WTC11 (cell line): ENCODE measurements at places on chromosomes 6 and 20.

DNA sequence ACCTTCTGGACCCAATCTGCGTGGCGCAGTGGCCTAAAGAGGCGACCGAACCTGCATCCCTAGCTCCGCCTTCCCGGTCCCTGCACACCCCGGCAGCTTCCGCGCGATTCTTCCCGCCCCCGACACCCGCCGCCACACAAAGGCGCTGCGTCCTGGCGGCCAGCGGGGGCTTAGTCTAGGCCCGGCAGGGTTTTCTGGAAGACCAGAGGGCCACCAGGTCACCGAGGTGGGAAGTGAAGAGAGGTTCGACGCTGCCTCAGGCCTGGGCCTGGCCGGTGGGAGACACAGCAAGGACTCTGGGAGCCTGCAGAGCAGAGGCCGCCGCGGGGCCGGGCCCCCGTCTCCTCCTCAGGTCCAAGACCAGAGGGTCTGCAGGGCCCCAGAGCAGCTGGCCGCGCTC, 154.9 kb downstream of the OR2B2 start:
- peak; percentile 69 for DNase-seq

DNA sequence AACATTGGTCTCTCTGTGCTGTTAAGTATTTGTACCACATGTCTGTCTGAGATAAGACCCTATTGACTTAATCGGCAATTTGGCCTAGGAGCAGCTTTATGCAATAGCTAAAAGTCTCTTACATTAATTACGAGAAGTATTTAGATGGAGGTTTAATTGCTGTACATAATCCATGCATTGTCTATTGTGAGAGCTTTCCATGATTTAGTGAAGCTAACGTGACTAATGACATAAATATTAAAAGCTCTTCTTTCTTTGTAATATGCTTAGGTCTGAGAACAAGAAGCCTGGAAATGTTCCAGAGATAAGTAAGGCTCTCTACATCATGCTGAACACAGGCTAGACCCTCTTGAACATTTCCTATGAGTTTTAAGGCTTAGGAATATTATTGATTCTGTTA, 32.7 kb upstream of the FAM83B start:
- DNase-seq = no peak

GRCh38 chr20:6439737-6440442, 317.1 kb upstream of the FERMT1 start:
- DNase-seq = no peak

GRCh38 chr6:83199863-83200225, 6.7 kb downstream of the RWDD2A start:
- no peak for DNase-seq

- DNase-seq = no peak
Measured at GRCh38 chr20:39631557-39631956, 669.4 kb downstream of the DHX35 start.

DNA sequence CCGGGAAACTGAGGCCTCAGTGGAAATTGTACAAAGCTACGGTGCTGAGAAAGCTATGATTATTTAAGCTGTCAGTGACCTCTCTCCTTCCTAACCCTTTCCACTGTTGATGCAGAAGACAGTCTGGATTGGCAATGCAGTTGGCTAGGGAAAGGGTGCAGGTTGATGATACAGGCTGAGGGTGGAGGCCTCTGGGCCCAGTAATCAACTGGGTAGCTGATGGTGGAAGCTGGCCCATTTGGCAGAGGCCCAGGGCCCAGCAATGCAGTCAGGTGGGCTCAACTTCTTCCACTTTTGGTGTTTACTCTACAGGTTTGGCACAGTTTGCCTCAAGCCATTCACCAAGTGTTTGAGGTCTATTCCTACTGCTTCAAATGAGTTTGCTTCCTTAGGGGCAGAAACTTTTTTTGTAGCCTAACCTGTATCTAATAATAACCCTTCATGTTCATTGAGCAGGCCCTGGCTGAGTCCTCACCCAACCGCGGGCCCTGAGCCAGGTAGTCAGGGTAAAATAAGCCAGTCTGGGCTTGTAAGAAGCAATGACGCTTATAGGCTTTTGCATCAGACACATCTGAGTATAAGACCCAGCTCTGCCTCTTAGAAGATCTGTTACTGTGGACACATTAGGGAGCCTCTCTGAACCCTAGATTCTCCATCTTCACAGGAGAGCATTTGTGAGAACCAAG, 12.1 kb downstream of the BCL2L1 start:
- no peak for DNase-seq

GRCh38 chr6:169665289-169665688, 36.5 kb downstream of the WDR27 start:
- DNase-seq = no peak

DNA sequence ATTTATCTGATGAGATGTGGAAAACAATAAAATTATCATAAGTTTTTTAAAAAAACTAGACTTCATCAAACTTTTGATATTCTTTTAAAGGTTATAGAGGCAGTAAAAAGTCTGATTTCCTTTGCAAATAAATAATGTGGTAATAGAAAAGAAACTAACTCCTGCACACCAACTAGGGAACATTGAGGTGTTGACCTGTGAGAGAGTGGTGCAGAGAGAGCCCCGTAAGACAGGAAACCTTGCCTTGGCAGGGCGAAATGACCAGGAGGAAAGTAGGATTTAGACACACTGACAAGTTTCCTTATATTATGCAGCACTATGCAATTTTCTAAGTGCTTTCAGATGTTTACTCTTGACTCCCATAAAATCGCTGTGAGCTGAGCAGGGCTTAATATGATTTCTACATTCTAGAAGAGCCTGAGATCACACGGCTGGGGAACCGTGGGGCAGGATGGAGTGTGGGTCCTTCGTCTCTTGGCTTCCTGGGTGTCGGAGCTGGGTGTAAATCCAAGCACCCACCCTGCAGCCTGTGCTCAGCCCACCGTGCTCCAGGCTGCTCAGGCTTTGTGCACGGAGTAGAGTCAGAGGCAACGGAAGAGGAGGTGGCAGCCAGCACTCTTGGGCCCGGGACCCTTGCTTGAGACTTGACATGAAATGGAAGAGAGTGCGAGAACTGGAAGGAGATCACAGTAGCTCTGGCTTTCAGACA, 61.3 kb upstream of the FOXQ1 start:
- no peak for DNase-seq

DNA sequence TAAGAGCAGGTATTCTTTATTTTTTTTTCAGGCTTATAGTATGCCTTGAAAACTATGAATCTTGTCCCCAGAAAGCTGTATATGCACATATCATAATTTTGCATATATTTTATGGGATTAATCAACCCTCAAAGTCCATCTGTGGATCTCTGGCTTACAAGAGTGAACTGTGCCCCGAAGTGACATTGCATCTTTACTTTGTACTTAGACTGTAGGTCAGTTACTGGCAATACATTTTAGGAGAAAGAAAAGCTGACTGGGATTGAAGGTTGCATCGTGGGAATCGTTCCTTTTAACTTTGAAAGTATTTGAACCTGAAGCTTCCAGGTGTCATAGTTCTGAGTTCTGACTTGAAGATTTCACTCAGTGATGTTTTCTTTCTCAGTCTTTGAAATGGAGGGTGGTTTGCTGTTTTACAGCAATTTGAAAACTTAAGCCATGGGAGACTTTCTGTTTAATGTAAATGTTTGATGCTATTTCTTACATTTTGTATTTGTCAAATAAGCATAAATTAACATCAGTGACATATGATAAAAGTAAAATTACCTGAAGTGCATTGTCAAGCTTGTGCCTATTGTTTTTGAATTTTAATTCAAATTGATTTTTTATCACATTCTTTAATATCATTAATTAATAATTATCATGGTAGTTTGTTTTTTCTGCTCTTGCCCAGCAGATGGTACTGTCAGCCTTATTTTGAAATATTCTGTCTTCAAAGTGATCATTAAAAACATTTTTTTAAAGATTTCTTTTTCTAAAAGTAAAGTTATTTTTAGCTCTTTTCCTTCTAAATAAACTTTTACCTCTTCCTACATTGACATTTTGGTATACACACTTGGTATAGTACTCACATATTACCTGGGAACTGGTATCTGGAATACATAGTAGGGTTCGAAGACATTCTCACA, 29.0 kb downstream of the L3MBTL3 start:
- no peak for DNase-seq
